IMR-90 (cell line): ENCODE measurements at places on chromosomes 12 and 14.

- peaks cover 35% of the 10 kb centered on the region for H3K27me3 ChIP-seq
- H3K27ac ChIP-seq: no peak overlapping the region
- no peak for DNase-seq
These were observed 6.6 kb downstream of the NDRG2 start for GRCh38 chr14:21018286-21018685.

DNA sequence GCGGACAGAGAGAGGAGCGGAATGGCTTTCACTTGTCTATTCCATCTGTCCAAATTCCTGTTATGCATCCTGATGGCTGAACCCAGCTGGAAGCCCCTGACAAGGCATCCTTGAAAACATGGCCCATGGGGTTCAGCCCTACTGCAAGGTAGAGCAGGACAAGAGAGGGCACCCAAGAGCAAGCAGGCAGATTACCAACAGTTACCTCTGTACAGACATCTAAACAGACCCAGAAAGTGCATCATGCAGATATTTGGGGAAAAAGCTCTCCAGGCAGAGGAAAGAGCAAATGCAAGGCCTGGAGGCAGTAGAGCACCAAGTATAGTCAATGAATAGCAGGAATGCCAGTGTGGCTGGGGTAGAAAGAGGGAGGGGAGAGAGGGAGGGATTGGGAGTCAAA, 407.5 kb downstream of the PCNX1 start:
- H3K4me1 ChIP-seq: peaks cover 2% of the 10 kb centered on the region; the same call in 1 of the 2 replicates
- H3K36me3 ChIP-seq: no peaks in the 10 kb centered on the region
- no peaks in the 10 kb centered on the region for H3K27me3 ChIP-seq
- no peak overlapping the region for H3K4me3 ChIP-seq
- no peak overlapping the region for H3K27ac ChIP-seq

DNA sequence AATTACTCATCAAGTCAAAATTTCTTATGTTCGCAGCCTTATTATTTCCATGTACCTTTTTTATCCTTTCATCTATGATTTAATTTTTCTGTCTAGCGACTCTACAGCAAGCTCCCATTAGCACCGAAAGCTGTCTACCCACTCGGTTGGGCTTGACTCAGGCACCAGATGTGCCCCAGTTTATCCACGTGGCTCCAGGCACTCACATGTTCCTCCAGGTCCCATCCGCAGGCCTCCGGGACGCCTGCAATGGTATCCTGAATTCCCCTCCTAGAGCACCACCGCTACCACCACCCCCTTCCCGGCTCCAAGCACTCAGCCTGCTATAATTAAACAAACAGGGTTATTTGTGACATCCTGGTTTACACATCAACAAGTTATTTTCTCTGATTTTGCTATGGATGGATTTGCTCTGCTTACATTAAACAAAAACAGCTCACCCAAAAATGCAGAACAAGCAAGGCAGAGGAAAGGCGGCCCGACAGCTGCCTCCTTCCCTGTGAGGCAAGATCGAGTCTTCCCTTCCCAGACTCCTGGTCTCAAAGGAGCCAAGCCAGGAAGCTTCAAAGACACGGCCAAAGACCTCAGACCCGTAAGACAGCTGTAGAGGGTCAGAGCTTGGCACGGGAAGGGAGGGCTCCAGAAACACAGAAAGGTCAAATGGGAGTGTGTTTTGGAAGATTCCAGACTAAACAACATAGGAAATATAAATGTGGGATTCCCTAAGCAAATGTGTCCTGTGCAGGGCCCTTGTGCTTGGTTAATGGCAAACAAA, 253.8 kb downstream of the TTC8 start:
- H3K4me1 ChIP-seq: no peaks in the 10 kb centered on the region
- DNase-seq: no peak
- no peak overlapping the region for H3K4me3 ChIP-seq
- H3K27ac ChIP-seq: no peak overlapping the region
- peaks cover 38% of the 10 kb centered on the region for H3K27me3 ChIP-seq

DNA sequence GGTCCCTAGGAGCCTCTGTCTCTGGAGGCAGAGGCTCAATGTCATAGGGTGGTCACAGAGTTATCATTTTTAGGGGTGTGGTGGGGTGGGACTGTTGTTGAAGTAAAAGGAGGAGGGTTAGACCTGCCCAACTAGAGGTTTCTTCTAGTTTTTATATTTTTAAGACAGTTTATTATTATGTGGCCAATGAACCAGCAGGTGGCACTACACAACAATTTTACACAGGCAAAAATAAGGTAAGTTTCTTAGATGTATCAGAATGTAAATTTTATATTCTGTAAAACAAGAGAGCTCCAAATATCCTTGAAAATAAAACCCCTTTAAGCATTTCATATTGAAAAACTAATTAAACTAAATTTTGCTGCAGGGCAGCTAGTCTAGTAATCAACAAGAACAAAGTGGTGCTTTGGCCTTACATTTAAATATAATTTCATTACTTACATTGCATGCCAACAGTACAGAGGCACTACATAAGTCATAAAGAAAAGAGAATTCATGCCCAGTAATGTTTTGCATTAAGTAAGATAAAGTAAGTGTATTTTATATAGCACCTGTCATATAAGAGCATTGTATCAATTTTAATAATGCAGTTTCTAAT, 22.2 kb upstream of the OVCH1 start:
- H3K4me1 ChIP-seq: peaks cover 5% of the 10 kb centered on the region
- no peaks in the 10 kb centered on the region for H3K27me3 ChIP-seq
- peak; percentile 68 for DNase-seq
- H3K27ac ChIP-seq: no peak overlapping the region
- no peak overlapping the region for H3K4me3 ChIP-seq
- H3K36me3 ChIP-seq: peaks cover 10% of the 10 kb centered on the region

GRCh38 chr14:28608851-28609828, 157.4 kb upstream of the FOXG1 start:
- H3K4me3 ChIP-seq: no peak overlapping the region
- no peaks in the 10 kb centered on the region for H3K4me1 ChIP-seq
- H3K27me3 ChIP-seq: no peaks in the 10 kb centered on the region
- H3K27ac ChIP-seq: no peak overlapping the region
- H3K36me3 ChIP-seq: no peaks in the 10 kb centered on the region
